ENCODE measurements at places on chromosomes 5 and 9.

DNA sequence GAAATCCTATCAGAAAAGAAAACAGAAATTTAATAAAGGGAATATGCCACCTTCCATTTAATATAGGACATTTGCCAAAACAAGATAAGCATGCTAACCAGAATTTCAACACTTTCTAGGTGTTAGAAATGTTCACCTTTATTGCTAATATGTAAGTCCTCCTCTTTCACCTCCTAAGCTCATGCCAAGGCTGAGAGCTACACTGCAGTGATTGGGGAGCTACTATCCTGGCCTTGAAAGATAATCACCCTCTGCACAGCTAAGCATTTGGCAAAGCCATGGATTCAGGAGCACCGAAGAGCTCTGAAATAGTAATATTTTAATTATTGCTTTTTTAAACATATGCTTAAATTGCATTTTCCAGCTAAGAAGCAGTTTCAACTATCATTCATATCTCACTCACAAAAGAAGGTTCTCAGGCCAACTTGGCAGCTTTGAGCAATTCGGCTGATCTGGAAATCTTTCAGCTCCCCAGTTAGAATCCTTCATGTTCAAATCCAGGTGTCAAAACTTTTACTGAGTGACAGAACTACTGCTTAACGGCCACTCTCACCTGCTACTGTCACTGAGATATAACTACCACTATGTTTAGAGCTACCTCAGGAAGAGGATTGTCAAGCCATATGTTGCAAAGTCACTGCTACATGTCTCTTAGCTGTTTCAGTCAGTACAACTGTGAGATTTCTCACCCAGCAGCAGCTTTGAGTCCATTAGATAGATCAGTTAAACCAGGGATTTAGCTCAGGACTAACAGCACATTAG is 302.0 kb downstream of the NFIB start:
- no peaks in the 10 kb centered on the region for H3K27me3 ChIP-seq
- H3K27ac ChIP-seq: no peak overlapping the region
- H3K4me3 ChIP-seq: no peak overlapping the region

- H3K4me1 ChIP-seq: peaks cover 12% of the 10 kb centered on the region
- no peaks in the 10 kb centered on the region for H3K27me3 ChIP-seq
- peaks cover 16% of the 10 kb centered on the region for H3K36me3 ChIP-seq
- no peak overlapping the region for H3K27ac ChIP-seq
- H3K4me3 ChIP-seq: no peak overlapping the region
Observed at GRCh38 chr5:68499987-68500386, 284.4 kb downstream of the PIK3R1 start.

- no peaks in the 10 kb centered on the region for H3K36me3 ChIP-seq
- H3K27ac ChIP-seq: no peak overlapping the region
- no peak overlapping the region for H3K4me3 ChIP-seq
Observed at GRCh38 chr9:99637641-99638040, 184.0 kb upstream of the NR4A3 start.

- peaks cover 7% of the 10 kb centered on the region for H3K27me3 ChIP-seq
- DNase-seq: no peak
- peaks cover 44% of the 10 kb centered on the region for H3K36me3 ChIP-seq
- H3K4me1 ChIP-seq: peaks cover 59% of the 10 kb centered on the region
- peak overlapping the region; percentile 7 for H3K27ac ChIP-seq
Observed at GRCh38 chr5:78495800-78496199, 135.4 kb downstream of the SCAMP1 start.

- H3K4me1 ChIP-seq: peaks cover 34% of the 10 kb centered on the region
- H3K4me3 ChIP-seq: peak overlapping the region; percentile 23
- H3K27ac ChIP-seq: peak overlapping the region; percentile 83
- H3K36me3 ChIP-seq: no peaks in the 10 kb centered on the region
- no peaks in the 10 kb centered on the region for H3K27me3 ChIP-seq
Observed at GRCh38 chr5:142170254-142170953, 61.8 kb downstream of the NDFIP1 start.
